ENCODE measurements at places on chromosomes 1 and 21.
A peak's percentile ranks its signal among the peaks of the same experiment; 100 is the strongest.

DNA sequence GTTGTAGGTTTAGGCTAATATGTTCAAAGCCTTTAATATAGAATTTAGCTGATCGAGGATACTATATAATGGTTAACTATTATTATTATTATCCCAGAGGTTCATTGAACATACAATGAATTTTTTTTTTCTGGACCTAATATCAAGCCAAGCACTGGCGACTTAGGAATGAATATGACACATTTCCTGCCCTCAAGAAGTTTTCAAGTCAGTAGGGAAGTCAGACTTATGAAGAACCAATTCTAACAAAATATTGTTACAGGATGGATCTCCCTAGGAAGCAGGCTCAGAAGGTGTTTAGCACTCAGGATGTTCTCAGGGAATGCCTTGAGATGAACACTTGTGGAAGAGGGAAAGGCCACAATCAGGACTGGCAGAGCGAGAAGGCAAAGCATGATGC is 211.8 kb upstream of the FGGY start:
- no peak for DNase-seq

GRCh38 chr1:27388337-27389005 is 4.0 kb upstream of the GPR3 start:
- DNase-seq, result peak; percentile 69

DNA sequence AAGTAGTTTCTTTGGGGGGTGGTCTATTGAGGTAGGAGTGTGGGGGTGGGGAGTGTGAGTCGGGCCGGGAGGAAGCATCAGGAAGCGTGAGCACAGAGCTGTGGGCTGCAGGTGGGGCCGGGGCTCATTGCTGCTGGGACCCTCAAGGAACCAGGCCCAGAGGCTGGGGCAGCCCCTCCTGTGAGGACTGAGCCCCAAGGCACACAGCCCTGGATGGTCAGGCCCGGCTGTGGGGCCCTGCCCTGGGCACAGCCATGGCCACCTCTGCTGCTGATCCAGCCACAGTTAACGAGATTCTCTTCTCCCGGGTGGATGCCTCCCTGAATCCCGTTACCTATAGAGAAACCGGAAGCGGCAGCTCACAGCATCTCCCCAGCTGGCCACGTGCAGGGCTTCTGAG is 22.9 kb upstream of the SUMO3 start:
- DNase-seq, result no peak

GRCh38 chr1:183710734-183711133 is 57.6 kb upstream of the APOBEC4 start:
- DNase-seq, result no peak

GRCh38 chr1:201282931-201283829 is at the start of gene PKP1:
Gene PKP1, plus strand, starts transcription at chr1:201283506. Its CDS starts 197 bp downstream, at chr1:201283703.
- no peak for DNase-seq

- DNase-seq, result no peak
Measured at GRCh38 chr1:218425647-218426342, 80.7 kb downstream of the TGFB2 start.

DNA sequence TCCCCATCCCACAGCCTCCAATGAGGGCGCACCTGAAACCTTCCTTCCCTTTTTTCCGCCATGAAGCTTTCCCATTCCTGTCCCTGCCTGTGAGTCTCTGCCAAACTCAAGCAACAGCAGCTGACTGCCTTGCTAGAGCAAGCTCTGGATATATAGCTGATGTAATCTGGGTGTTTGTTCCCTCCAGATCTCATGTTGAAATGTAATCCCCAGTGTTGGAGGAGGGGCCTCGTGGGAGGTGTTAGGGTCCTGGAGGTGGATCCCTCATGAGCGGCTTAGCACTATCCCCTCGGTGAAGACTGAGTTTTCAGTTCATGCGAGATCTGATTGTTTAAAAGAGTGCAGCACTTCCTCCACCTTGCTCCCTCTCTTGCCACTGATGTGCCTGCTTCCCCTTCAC is 204.4 kb upstream of the MAP1LC3C start:
- DNase-seq, result no peak

- DNase-seq, result no peak
Measured at GRCh38 chr1:201223852-201224665, 33.4 kb downstream of the IGFN1 start.

DNA sequence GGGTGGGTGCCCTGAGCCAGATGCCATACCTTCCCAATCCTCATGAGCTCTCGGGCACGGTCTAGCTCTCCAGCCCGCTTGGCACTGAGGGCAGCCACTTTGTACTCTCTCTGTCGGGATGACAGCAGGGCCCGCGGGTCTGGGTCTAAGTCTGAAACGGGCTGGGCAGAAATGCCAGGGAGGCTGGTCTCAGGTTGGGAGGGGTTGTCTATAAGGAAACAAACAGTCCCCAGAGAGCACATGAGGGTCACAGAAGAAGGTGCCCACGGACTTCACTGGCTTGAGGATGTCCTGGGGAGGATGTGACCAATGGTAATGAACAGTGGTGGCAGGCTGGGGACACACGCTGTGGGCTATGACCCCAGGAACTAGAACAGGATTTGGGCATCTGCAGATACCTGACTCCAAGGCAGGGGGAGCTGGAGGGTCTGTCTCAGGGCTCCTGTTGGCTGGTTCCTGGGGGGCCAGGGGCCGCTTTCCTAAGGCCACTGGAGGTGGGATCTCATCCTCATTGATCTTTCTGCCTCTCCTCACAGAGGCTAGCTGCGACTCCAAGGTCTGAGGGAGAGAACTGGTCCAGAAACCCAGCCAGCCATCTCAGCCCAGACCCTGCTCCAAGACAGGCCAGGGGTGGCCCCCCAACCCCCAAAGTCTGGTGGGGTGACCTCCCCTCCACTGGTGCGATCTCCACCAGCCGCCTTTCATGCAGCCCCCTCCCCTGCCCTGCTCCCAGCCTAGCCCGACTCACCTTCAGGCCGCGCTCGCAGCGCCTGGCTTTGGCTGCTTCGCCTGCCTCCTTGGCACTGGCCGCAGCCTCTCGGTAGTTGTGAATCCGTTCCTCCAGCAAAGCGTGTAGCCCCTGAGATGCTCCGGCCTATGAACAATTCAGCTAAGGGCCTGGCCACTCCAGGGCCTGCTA is 6.1 kb downstream of the CC2D1B start:
- DNase-seq, result no peak

GRCh38 chr1:230392920-230393521 is 33.1 kb downstream of the PGBD5 start:
- no peak for DNase-seq

GRCh38 chr1:245298781-245299180 is 144.0 kb downstream of the KIF26B start:
- no peak for DNase-seq

GRCh38 chr1:28134651-28135207 is 41.8 kb downstream of the PTAFR start:
- no peak for DNase-seq

DNA sequence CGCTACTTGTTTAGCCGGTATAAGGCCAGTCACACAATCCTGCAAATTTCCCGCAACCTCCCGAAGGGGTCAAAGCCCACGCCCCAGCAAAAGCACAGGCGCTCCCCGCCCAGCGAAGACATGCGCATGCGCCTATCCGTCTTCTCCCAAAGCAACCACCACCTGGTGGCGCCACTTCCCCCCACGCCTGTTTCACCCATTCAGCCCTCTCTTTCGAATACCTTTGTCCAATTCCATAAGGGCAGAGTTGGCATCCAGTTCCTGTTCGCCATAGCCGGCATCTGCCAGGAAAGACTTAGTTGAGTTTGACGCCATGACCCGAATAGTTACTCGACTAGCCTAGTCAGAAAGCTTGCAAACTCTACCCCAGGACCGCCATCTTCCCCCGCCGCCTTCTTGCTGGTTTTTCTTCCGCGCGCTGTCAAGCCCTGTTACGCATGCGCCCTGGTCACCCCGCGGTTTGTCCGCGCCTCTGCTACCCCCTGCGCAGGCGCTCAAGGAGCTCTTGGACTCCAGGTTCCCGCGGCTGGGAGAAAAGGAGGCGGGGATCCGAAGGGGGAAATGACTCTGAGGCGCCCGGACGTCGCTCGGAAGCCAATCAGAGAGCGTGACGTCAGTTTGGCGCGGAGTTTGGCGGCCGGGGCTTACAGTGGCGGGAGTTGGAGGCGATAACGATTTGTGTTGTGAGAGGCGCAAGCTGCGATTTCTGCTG is at the start of the genes DTL and INTS7:
TSS of gene DTL (plus strand) at position 626 of the 712 bp plus-strand sequence. CDS start 143 bp downstream, outside the sequence.
TSS of gene INTS7 (minus strand) at position 435 of the 712 bp plus-strand sequence. CDS start at position 315, 120 bp downstream.
- peak; percentile 99 for DNase-seq

GRCh38 chr1:201639391-201639790 is 100.5 kb downstream of the NAV1 start:
- DNase-seq, result no peak

DNA sequence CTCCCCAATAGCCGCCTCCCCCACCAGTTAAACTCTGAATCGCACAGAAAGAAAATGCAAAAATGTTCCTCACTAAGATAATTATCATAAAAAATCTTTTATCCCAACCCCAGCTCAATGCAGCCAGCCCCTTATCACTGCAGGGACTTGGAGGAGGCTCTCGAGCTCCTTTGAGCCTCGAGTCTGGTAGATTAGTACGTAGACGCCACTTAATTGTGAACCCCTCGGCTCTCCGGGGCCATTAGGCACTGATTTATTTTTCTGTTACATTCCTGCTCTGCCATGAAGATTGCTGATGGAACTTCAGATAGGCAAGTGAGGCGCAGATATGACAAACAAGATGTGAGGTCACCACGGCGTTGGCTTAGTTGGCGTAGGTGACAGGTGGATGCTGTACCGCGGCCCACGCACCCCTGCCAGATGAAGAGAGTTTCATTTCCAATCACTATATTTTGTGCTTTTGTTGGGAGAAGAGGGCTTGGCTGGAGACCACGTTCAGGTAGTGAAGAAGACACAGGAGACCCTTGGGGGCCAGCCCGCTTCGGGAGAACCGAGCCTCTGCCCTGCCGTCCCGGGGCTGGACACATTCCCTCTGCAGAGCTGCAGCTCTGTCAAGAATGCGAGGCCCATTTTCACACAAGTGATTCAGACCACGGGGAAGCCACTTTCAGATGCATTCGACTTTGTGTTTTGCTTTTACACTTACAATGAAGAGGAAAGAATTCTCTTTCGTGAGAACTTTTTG is 55.9 kb upstream of the ARHGEF16 start:
- no peak for DNase-seq

Measured in NCI-H2107 (cell line).